ENCODE measurements at places on chromosomes 6 and 20.

DNA sequence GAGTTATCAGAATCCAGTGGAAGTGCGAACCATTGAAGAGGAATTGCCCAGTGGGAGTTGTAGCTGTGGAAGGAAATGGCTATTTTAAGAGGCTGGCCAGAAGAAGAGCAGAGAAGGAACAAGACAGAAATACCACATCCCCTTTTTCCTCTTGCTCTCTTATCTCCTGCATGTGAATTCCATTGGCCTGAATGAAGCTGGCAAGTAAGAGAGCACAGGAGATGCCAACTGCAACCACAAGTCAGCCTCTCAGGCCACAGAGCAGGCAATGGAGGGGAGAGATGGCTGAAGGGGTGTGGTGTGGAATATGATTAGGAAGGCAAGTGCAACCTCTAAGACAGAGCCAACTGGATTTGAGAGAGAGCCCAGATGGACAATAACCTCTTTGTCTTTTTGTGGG is 362.7 kb upstream of the IMPG1 start:
- DNase-seq = no peak

GRCh38 chr20:49132995-49133478 is 55.1 kb downstream of the STAU1 start:
- peak; percentile 41 for DNase-seq

DNA sequence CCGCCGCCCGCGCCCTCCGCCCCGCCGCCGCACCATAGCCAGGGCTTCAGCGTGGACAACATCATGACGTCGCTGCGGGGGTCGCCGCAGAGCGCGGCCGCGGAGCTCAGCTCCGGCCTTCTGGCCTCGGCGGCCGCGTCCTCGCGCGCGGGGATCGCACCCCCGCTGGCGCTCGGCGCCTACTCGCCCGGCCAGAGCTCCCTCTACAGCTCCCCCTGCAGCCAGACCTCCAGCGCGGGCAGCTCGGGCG is 1.5 kb downstream of the FOXC1 start:
- peak; percentile 18 for DNase-seq

DNA sequence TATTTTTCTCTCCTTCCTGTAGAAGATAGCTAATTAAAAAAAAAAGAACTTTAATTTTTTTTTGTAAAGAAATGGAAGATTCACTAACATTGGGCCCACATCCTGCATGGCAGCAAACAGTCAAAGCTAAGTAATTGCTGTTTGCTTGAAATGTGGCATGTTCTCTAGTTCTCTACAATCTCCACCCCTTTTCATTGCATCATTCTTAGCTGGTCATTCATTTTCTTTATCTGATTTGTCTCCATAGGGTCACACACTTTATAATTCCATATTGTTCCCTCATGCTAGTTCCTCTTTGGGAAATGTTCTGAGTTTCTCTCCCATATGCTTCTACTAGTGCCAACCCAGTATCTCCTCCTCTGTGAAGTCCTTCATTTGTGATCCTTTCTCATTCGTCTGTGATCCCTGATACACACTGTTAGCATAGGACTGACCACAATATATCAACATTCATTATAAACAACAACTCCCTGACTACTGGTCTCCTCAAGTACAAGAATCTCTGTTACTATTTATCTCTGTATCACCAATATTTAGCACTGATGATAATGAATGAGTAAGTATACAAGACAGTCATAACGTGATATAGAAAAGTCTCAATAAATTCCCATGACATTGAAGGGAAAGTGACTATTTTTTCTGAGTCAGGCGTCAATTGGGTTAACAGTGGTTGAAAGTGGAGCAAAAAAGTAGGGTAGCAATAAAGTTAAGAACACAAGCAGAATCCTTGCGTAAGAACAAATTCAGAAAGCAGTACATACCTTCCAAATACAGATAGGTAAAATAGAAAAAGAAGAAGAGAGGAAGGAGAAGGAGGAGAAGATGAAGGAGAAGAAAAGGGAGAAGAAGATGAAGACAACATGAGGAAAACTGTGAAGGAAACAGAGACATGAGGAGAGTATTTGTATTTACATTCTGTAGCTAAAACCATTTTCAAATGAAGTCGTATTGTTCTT is 33.2 kb upstream of the MYB start:
- no peak for DNase-seq

GRCh38 chr20:40654876-40655275 is 34.2 kb downstream of the MAFB start:
- DNase-seq = no peak

- no peak for DNase-seq
These were observed 1.4 kb downstream of the NCOA7 start for GRCh38 chr6:125792172-125792571.

- DNase-seq = no peak
These were observed 627 bp upstream of the EIF6 start for GRCh38 chr20:35284992-35285805.

GRCh38 chr6:25324066-25324762 is 45.0 kb downstream of the CARMIL1 start:
- DNase-seq = no peak

GRCh38 chr6:64049736-64050135 is 414.1 kb downstream of the PHF3 start:
- no peak for DNase-seq

DNA sequence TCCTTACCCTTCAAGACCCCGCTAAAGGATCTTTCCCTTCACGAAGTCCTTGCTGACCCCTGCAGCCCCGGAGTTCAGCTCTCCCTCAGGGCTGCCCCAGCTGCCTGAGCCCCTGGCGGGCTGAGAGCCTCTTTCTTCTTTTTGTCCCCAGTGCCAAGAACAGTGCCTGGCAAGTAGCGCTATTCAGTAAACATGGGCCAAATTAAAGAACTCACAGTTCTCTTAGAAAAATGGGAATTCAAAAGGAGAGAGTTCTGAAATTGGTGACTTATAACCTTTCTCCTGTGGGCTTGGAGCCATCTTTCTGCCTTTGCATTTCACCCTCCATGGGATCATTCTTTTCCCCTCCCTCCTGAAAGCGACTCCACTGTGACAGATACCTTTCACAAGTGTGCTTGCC is 227.2 kb downstream of the TMEM242 start:
- no peak for DNase-seq

DNA sequence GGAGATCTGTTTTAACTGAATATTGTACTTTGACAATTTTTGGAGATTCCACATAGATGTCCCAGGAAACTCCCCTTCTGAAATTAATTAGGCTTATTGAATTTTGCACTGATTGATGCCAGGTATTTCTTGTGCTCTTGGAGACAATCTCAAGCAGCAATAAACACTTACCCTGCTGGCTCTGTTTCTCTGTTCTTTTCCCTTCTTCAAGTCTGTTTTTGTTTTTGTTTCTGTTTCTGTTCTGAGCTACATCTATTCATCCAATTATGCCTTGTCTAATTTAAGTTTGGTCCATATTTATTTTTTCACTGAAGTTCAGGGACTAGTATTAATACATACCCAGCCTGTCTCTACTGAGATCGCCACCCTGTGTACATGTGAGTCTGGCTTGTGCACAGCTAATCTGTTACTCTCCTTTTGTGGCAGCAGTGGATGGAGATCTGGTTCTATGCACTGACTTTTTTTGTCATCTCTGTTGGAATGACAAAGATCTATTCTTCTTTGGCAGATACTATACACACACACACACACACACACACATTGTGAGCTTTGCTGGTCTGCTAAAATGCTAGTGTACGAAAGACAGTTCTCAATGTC is 51.9 kb downstream of the IL22RA2 start:
- DNase-seq = no peak

DNA sequence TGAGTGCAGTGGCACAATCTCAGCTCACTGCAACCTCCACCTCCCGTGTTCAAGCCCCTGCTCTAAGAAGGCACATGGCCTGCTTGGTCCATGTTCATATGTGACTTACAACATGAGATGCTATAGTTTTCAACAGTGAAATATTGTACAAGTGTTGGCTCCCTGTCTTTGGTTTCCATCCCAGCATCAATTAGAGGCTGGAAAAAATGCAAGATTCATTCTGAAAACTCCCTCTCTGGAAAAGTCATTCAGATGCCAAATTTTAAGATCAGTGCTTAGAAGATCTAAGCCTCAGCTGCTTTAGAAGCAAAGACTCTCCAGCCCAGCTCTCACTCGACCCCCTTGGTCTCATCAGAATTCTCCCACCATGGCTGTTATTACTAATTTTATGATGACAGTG is 398.9 kb downstream of the KIF16B start:
- DNase-seq = no peak

- DNase-seq = no peak
These were observed 123.4 kb downstream of the MAFB start for GRCh38 chr20:40565682-40566040.

DNA sequence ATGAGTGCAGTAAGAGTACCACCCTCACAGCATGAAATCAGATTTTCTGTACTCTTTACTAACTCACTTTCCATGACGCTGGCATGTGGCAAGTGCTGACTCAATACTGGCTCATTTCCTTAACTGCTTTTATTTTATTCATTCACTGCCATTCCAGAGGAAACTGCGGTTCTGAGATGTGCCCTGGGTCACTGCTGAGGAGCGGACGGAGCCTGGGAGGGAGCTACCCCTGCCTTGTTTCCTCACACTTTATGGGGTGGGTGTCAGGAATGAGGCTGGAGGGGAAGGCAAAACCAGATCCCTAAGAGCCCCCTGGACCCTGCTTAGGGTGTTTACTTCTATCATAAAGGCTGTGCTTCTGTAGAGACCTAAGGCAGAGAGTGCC is 14.4 kb downstream of the NT5E start:
- DNase-seq = no peak

DNA sequence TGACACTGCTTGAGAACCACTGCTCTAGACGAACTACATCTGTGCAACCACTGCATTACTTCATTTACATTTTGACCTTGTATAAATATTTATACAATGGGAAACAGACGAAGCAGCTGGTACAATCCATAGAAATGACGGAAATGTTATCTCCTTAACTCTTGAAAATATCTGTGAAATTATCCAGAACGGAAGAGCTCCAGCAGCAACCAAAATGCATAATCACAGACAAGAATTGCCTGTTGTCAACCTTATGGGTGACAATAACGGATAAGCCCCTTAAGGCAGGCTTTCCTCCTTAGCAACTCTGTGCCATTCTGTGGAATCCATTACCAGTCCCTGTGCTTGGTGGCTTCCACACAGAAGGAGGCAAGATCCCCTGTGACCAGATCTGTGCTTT is 115.4 kb downstream of the DTNBP1 start:
- DNase-seq = no peak

DNA sequence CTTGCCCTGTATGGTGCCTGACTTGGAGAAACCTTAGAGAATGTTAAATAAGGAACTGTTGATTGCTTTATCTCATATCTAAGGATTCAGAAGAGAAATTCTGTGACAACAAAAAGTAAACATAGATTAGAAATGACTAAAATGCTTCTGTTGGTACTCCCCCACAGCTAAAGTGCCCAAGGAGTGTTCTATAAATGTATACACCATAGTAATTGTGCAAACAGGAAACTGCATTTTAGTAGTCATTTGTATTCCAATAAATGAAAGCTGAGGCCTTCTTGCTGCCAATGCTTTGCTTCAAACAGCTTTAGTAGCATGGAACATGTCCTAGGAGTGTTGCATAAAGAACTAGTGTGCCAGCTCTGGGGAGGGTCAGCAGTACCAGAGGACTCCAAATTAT is 343.7 kb upstream of the IRAK1BP1 start:
- no peak for DNase-seq

DNA sequence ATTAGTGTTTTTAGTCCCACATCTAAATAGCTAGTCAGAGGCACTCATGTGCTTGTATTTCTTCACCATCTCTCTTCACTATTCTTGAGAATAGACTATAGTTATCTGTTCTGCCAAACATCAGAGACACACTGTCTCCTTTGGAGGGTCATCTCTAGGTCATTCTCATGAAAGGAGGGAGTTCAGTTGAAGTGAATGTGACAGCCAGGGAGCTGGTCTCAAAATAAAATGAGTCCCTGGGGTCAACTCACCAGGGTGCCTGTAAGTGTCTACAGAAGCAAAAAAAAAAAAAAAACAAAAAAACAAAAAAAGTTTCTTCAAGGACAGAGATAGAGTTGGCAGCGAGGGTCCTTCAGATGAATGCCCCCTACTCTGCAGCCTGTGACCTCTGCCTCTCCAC is 171.0 kb downstream of the ID4 start:
- DNase-seq = no peak

- no peak for DNase-seq
These were observed 733.3 kb downstream of the HACE1 start for GRCh38 chr6:104126315-104127005.

DNA sequence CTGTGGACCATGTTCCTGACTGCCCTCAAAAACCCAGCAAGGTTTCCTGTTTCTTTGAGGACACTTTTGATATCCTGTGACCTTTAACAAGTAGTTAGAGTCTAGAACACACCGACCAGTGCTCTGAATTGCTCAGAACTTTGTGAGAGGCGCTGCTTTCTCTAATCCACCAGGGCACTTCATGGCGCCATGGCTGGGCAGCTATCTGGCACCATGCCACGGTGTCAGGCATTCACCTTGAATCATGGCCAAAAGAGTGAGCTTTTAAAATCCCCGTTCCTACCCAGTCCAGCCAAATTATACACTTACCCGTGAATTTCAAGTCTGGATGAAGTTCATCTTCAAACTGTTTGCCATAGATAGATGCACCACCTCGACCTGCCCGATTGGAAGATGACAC is 17.0 kb upstream of the CPNE5 start:
- DNase-seq = peak; percentile 91

DNA sequence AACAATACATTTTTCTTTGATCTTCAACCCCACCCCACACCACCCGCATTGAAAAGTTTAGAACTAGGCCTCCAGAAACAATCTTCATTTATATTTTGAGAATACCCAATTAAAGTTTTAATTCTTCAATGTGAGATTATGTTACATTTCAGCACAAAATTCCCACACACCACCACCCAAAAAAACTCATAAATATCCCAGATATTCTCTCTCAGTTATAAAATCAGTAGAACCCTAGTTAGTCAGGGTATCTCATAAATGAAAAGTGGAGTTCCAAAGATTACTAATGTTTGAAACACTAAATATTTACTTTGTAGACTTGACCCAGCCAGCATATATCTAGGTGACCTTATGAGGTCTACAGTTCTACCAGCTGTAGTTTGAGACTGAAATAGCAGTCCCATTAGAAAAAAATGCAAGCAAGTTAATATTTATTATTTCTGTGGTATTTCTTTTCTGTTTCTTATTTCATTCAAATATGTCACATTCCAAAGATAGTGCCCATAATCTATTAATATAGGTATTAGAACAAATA is 371.0 kb downstream of the TENT5A start:
- no peak for DNase-seq

GRCh38 chr20:682123-682522 is 6.5 kb upstream of the SCRT2 start:
- DNase-seq = no peak

DNA sequence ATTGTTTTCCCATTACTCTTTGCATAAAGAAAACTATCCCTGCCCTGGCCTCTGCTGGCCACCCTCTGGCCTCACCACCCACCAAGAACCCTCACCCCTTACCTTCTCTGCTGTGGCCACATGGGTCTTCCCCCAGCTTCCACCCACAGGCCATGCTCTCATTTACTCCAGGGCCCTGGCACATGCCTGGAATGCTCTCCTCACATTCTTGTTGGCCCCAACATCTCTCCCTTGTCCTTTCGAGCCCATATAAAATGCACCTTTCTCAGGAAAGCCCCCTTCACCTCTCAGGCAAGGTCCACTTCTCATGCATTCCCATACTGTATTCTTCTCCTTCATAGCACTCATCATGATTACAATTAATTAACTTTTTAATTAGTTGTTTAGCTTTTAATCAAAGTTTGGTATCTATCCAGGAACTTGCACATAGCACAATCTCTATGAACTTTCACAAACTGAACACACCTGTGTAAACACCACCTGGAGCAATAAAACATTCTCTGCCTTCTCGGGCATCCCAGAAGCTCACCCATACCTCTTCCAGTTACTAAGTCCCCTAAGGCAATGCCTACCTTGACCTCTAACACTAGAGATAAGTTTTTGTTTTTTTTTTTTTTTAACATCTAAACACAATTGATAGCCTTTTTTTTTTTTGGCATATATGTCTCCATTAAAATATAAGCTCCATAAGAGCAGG is 617.2 kb downstream of the PTPRT start:
- no peak for DNase-seq

All from NCI-H1105 treated with DMSO at 0.1 percent for 48 hours (cell line).